Activated CD8-positive, alpha-beta memory T cell treated with anti-CD3 and anti-CD28 coated beads for 1 hour (primary cell): ENCODE measurements at places on chromosomes 2 and 18.

DNA sequence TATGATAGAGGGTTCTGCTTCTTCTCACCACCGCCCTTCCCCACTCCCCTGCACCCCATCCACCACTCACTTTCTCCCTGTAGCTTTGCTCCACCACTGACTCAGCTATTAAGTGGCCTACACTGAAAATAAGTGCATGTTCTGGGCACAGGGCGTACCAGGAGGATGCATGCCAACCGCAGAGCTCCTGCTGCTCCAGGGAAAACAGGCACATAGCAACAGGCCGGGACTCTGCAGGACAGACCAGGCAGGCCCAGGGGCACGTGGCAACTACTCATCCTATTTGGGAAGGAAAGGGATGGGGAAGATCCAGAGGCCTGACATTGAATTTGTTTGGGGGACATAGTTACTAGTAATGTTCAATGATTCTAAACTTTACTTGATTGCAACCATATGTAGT lies 28.4 kb downstream of the ARL4C start:
- no peak for DNase-seq

- no peak for DNase-seq
Observed at GRCh38 chr2:41966920-41967319, 80.9 kb upstream of the PKDCC start.

GRCh38 chr2:146271131-146271831 lies 1573.5 kb upstream of the ACVR2A start:
- DNase-seq, result no peak

- DNase-seq, result no peak
Observed at GRCh38 chr18:9742524-9743131, 34.5 kb downstream of the RAB31 start.

DNA sequence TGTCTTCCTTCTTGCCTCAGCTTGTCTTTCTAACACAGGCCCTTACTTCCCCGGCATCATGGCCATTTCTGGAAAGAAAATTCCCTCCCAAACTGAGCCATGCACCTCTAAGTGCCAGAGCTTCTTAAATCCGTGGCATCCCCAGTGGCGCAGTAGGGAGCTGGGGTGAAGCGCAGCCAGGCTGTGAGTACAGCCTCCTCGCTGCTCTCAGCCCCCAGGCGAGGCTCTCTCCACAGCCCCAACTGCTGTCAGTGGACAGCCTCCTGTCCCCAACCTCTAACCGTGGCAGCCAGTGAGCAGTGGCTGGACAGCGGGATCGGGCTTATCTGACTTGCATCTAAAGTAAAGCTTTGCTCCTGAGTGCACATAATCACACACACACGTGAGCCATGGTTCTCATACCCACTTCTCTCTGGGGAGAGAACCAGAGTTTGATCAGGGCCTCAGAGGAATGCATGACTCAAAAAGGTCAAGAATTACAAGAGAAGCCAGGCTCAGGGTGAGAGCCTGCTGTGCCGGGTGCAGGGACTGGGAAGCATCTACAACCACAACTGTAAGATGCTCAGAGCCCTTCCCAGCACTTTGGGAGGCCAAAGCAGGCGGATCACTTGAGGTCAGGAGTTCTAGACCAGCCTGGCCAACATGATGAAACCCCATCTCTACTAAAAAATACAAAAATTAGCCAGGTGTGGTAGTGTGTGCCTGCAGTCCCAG lies 50.7 kb downstream of the SFXN5 start:
- no peak for DNase-seq
